ENCODE measurements at places on chromosomes 7 and 10.

- no peaks in the 10 kb centered on the region for H3K4me1 ChIP-seq
- DNase-seq, result no peak
- H3K27me3 ChIP-seq, result no peaks in the 10 kb centered on the region
- no peak overlapping the region for H3K4me3 ChIP-seq
Observed at GRCh38 chr7:114478384-114478783, 63.8 kb downstream of the FOXP2 start.

- no peaks in the 10 kb centered on the region for H3K36me3 ChIP-seq
- no peak overlapping the region for H3K4me3 ChIP-seq
- no peaks in the 10 kb centered on the region for H3K4me1 ChIP-seq
- no peaks in the 10 kb centered on the region for H3K27me3 ChIP-seq
Observed at GRCh38 chr10:1544929-1545328, 192.4 kb downstream of the ADARB2 start.

GRCh38 chr7:66507764-66508296 lies 120.9 kb upstream of the KCTD7 start:
- no peaks in the 10 kb centered on the region for H3K4me1 ChIP-seq
- no peaks in the 10 kb centered on the region for H3K27me3 ChIP-seq
- H3K27ac ChIP-seq, result no peak overlapping the region
- H3K4me3 ChIP-seq, result no peak overlapping the region

DNA sequence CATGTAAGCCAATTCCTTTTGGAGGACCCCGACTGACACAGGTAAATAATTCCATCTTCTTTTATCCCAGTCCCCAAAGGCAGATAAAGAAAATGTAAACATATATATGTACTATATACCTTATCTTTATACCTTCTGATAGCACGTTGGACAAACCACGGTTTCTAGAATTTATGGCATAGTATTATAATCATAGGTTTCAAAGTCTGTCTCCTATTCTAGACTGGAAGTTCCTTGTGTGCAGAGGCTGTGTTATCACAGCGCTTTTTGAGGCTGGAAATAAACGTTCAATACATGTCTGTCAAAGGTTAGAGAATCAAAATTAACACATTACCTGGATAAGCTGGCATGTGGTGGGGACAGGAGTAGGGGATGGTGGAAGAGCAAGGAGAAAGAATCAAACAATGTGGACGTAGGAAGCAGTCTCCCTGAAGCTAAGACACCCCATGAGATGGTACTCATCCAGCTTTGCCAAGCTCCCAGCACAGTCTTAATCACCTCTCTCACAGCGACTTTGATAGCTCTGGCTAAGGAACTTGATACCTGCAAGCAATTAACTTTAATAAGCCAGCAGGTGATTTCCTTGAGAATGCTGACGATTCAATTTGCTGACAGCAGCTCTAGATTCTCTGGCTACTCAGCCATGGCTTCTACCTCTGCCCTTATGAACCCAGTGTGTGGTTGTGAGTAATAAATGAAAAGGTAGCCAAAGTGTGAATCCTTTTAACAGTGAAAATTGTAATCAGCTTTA lies 208.4 kb upstream of the LRRTM3 start:
- no peak overlapping the region for H3K27ac ChIP-seq
- no peak overlapping the region for H3K4me3 ChIP-seq
- H3K4me1 ChIP-seq, result no peaks in the 10 kb centered on the region
- H3K36me3 ChIP-seq, result no peaks in the 10 kb centered on the region
- H3K27me3 ChIP-seq, result no peaks in the 10 kb centered on the region

DNA sequence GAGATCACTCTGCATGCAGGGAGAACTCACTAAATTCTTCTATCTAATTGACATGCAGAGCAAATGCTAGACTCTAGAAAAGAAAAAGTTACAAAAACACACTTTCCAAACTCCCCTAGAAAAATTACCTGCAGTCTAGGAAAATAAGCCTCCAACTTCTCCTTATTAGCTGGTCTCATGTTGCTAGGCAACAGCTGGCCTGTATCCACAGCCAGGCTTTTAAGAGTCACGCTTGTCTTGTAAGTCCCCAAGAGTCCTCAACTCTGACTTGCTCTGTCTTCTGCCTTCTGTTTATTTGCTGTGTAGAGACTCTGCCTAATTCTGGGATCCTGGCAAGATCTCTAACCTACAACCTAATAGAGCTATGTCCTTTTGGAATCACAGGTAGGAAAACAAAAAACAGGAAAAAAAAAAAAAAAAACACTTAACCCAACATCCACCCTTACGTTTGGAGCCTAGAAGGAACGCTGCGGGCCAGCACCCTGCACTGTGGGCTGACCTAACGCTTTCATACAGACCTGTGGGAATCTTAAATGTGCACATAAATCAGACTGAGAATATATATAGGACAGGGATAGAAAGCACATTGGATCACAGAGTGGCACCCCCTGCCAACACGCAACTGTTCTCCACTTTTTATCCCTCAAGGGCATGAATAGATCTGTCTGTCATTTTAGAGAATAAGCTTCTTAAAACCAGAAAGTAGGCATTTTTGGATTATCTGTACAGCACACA lies 117.0 kb upstream of the PTPRZ1 start:
- H3K27ac ChIP-seq, result no peak overlapping the region
- H3K4me3 ChIP-seq, result no peak overlapping the region
- DNase-seq, result no peak
- H3K36me3 ChIP-seq, result no peaks in the 10 kb centered on the region
- H3K27me3 ChIP-seq, result peaks cover 6% of the 10 kb centered on the region

DNA sequence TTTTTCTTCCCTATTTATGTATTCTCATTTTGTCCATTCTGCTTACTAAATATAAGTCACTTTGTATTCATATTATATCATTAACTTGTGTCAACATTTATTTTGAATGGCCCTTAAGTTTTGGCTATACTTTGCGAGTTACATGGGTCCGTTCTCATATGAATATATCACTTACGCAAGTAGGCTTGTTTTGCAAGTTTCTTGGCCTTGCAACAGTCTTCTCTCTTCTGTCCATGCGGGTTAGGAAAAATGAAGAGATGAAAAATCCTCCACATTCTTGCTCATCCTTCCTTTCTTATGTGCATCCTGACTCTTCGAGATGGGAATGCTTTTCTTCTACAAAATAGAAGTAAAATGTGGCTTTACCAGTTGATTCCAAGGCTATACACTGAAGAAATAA lies 82.8 kb downstream of the GPR158 start:
- DNase-seq, result no peak
- no peak overlapping the region for H3K4me3 ChIP-seq
- H3K4me1 ChIP-seq, result no peaks in the 10 kb centered on the region
- H3K36me3 ChIP-seq, result no peaks in the 10 kb centered on the region

- DNase-seq, result no peak
- H3K4me3 ChIP-seq, result no peak overlapping the region
- H3K27me3 ChIP-seq, result no peaks in the 10 kb centered on the region
- no peak overlapping the region for H3K27ac ChIP-seq
Observed at GRCh38 chr7:136857573-136857972, 10.9 kb upstream of the CHRM2 start.

- no peak overlapping the region for H3K27ac ChIP-seq
- H3K27me3 ChIP-seq, result no peaks in the 10 kb centered on the region
- peaks cover 15% of the 10 kb centered on the region for H3K4me1 ChIP-seq
- no peak for DNase-seq
- H3K36me3 ChIP-seq, result no peaks in the 10 kb centered on the region
Observed at GRCh38 chr7:101589052-101589451, 40.0 kb downstream of the MYL10 start.

DNA sequence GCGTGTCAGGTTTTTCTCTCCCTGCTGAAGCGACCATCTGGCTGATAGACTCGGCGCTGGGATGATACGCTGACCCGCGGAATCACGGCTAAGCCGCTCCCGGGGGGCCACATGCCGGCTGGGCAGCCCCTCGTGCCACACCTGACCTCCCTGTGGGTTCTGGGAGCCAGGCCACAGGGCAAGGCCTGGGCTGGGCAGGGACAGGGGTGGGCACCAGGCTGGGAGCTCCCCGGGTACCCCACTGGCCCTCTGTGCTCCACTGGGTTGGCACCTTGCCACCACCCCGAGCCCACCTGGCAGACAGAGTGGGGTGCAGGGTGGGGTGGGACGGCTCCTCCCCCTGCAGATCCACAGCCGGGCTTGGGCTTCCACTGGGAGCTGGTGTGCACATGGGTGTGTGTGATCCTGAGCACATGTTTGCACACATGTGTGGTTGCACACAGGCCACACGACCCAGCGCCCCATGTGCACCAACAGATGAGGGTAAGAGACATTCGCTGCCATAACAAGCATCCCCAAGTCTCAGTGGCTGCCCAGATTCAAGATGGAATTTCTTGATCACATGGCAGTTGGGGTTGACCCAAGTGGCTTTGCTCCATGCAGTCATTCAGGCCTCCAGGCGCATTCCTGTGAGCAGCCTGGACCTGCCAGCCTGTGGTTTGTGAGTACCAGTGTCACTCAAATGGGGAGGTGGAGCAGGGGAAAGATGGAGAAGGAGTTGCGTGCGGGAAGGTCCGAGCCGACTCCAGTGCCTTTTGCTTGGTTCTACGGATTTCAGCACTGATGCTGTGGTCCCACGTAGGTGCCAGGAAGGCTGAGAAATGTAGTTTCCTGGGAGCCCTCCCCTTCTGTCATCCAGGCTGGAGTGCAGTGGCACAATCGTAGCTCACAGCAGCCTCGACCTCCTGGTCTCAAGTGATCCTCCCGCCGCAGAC lies 79.7 kb downstream of the UNCX start:
- no peaks in the 10 kb centered on the region for H3K4me1 ChIP-seq
- no peak for DNase-seq
- H3K27ac ChIP-seq, result no peak overlapping the region
- H3K27me3 ChIP-seq, result peaks cover 89% of the 10 kb centered on the region

DNA sequence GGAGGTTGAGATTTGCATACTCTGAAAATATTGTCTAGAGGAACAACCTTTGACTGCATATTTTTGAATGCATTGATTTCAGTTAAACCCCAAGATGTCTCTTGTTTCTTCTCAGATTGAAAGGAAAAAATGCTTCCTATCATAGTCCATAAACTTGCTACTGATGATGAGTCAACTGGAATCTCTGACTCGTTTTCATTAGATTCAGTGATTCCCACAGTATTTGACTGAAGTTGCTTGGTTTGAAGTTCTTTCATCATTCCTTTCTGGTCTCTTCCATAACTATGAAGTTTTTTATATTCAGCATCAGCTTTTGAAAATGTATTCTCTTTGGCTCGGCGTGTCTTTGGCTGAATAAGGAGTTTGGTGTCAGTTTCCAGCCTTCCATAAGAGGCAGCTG lies 10.7 kb downstream of the PEX1 start:
- no peak overlapping the region for H3K4me3 ChIP-seq
- H3K27me3 ChIP-seq, result no peaks in the 10 kb centered on the region
- H3K36me3 ChIP-seq, result peaks cover 46% of the 10 kb centered on the region
- no peaks in the 10 kb centered on the region for H3K4me1 ChIP-seq

GRCh38 chr10:76111404-76111803 lies 680.0 kb downstream of the LRMDA start:
- no peaks in the 10 kb centered on the region for H3K36me3 ChIP-seq
- H3K4me1 ChIP-seq, result peaks cover 9% of the 10 kb centered on the region
- H3K27me3 ChIP-seq, result no peaks in the 10 kb centered on the region
- no peak for DNase-seq

GRCh38 chr7:37262181-37262580 lies 186.5 kb downstream of the ELMO1 start:
- no peaks in the 10 kb centered on the region for H3K27me3 ChIP-seq
- DNase-seq, result no peak
- no peaks in the 10 kb centered on the region for H3K4me1 ChIP-seq
- H3K27ac ChIP-seq, result no peak overlapping the region
- H3K4me3 ChIP-seq, result no peak overlapping the region
- no peaks in the 10 kb centered on the region for H3K36me3 ChIP-seq

- H3K36me3 ChIP-seq, result no peaks in the 10 kb centered on the region
- peak; percentile 58 for DNase-seq
- H3K27me3 ChIP-seq, result no peaks in the 10 kb centered on the region
- H3K4me1 ChIP-seq, result no peaks in the 10 kb centered on the region
- H3K4me3 ChIP-seq, result no peak overlapping the region
Observed at GRCh38 chr10:128530301-128530700, 404.1 kb upstream of the MKI67 start.

DNA sequence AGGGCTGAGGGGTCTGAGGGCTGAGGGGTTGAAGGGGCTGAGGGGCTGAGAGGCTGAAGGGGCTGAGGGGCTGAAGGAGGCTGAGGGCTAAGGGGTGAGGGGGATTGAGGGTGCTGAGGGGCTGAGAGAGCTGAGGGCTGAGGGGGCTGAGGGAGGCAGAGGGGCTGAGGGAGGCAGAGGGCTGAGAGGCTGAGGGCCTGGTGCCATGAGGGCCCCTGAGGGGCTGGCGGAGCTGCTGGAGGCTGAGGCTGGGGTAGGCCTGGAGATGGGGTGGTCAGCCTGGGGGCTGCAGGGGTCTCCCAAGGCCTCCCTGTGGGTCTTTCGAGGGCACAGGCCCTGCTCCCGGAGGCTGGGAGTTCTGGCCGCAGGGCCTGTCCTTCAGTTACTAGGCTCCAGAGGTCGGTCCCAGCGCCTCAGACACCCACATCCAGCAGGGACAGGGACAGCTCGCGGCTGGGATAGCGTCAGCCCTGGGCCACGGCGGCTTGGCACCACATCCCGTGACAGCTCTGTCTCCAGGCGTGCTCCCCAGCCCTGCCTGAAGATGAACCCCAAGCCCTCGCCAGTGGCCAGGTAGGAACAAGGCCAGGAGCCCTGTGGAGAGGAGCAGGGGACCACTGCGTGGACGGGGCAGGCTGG lies 16.9 kb downstream of the MYO1G start:
- H3K4me3 ChIP-seq, result no peak overlapping the region
- peak; percentile 46 for DNase-seq
- no peak overlapping the region for H3K27ac ChIP-seq
- H3K4me1 ChIP-seq, result no peaks in the 10 kb centered on the region
- H3K36me3 ChIP-seq, result no peaks in the 10 kb centered on the region

GRCh38 chr10:100531761-100532160 lies 2.1 kb upstream of the NDUFB8 start:
- no peak overlapping the region for H3K27ac ChIP-seq
- H3K4me1 ChIP-seq, result peaks cover 15% of the 10 kb centered on the region
- no peak for DNase-seq

DNA sequence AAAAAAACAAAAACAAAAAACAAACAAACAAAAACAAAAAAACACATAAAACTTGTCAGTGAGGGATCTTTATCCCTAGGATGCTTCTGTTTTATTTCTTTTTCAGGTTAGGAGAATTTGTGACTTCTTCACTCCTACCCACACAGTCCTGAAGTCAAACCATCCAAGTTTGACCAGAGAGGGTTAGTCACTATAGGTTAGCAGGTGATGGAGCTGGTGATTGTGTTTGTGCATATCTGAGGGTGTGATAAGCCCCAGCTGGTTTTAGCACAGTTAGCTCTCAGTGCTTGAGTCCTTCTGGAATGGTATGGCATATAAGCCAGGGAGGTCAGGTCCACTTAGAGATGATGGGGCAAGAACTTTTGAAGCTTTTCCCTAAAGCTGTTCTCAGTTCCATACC lies 11.8 kb upstream of the IKZF1 start:
- H3K27ac ChIP-seq, result no peak overlapping the region
- H3K4me1 ChIP-seq, result no peaks in the 10 kb centered on the region
- no peak overlapping the region for H3K4me3 ChIP-seq

GRCh38 chr7:1616741-1617140 lies 46.9 kb upstream of the PSMG3 start:
- H3K4me1 ChIP-seq, result no peaks in the 10 kb centered on the region
- H3K36me3 ChIP-seq, result no peaks in the 10 kb centered on the region
- no peak overlapping the region for H3K27ac ChIP-seq

GRCh38 chr7:12674053-12674452 lies 13.4 kb upstream of the ARL4A start:
- no peak overlapping the region for H3K4me3 ChIP-seq
- no peak for DNase-seq
- H3K27me3 ChIP-seq, result no peaks in the 10 kb centered on the region
- no peaks in the 10 kb centered on the region for H3K36me3 ChIP-seq

Measured in SK-N-SH (cell line).